ENCODE measurements at places on chromosomes 4 and X. TPM values are rescaled to one million over a fixed set of nuclear protein-coding genes. Genes with fewer than 3 reads are reported as not detected.

- no peak for DNase-seq
These were observed 39.2 kb upstream of the PDE5A start for GRCh38 chr4:119667802-119668201.

DNA sequence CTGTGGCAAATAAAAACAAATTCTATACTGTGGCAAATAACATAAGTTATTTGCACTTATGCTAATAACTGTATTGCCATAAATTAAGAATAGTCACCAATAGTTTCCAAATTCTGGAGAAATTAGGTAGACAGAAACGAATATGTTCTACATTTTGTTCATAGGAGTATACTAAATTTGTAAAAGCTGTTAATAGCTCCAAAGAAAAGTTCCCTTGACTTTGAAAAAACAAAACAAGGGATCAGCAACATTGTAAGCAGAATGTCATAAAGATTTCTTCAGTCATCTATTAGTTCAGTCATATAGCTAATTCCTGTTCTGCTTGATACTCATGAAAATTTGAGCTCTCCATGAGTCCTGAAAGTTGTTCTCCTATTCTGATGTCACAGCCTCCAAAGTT, 1472.8 kb downstream of the C4orf33 start:
- no peak for DNase-seq

- no peak for DNase-seq
These were observed 80.6 kb upstream of the DHX15 start for GRCh38 chr4:24664956-24665355.

GRCh38 chrX:39729981-39730661, 367.6 kb downstream of the BCOR start:
- DNase-seq = no peak

TMEM35A gene
- 0.10 TPM for total RNA-seq

TASL gene
- 0.64 TPM for total RNA-seq

USP17L25 gene
- not detected for total RNA-seq

CSN2 gene
- total RNA-seq = not detected
